ENCODE measurements at places on chromosomes 5 and 9.

- DNase-seq, result no peak
These were observed 303.6 kb upstream of the CLINT1 start for GRCh38 chr5:158162479-158163034.

GRCh38 chr9:137128862-137129455 lies 10.0 kb upstream of the GRIN1 start:
- DNase-seq, result no peak

DNA sequence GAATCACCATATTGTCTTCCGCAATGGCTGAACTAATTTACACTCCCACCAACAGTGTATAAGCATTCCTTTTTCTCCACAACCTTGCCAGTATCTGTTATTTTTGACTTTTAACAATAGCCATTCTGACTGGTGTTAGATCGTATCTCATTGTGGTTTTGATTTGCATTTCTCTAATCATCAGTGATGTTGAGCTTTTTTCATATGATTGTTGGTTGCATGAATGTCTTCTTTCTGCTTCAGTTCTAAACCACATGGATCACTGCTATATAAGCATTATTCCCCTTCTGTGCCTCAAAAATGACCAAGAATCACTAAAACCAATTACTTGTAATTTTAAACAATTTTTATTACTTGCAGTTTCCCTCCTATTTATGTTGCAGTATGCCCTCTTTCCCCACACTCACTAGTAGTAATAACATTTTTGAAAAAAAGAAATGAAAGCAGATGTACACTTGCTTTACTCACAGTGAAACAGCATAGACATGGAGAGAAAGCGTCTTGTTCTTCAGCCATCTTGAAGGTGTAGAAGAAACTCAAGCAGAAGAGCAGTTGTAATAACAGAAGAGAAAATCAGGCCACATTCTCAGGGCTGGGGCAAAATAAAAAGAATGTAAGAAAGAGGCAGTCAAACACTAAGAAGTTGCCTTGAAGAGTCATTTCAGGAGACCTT lies 4.5 kb upstream of the TMEM252 start:
- no peak for DNase-seq

DNA sequence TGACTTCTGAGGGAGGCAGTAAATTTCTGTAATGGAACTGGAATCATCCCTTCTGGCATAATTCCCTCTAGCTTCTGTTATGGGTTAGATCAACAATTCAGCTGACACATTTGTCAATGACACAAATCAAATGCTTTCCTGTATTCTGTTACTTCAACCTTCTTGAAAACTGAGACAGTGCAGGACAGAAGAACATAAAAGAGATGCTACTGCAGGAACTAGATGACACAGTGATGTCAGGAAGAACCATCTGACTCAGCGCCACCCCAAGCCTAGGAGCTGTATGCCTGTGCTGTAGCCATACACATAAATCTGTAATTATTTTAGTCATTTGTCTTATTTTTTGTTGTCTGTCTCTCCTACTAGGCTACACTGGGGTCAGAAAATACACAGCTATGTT lies 18.2 kb upstream of the CEP120 start:
- no peak for DNase-seq

DNA sequence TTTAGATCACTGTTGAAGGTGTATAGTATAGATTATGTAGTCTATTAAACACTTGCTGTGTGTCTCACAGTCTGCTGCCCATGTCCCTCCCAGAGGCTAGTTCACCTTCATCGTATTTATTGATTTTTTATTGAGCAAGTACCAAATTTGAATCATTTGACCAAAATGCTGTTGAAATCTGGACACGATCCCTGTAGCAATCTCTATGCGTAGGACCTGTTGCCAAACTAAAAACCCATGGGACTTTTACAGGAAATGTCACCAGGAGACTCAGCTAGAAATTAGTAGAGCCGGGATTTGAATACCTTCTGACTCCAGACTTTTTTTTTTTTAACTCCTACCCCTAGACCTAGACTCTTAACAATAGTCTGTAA lies 17.5 kb downstream of the SLC31A1 start:
- no peak for DNase-seq

- no peak for DNase-seq
These were observed 190.0 kb upstream of the S1PR3 start for GRCh38 chr9:88801214-88801796.

DNA sequence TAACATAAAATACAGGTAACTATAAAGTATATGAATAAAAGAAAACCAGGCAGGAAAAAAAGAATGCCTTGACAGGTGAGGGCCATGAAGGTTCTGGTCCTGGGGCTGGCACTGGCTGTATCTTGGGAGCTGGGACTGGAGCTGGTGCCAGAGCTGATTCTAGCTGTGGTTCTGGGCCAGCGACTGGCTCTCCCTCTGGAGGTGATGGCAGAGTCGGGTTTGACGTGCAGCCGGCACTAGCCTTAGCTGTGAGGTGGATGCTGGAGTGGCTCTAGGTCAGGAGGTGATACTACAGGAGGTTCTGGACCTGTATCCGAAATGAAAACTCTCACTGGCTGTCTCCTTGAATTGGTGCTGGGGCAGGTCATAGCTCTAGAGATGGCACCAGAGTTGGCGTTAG lies 22.3 kb downstream of the OBP2B start:
- no peak for DNase-seq

DNA sequence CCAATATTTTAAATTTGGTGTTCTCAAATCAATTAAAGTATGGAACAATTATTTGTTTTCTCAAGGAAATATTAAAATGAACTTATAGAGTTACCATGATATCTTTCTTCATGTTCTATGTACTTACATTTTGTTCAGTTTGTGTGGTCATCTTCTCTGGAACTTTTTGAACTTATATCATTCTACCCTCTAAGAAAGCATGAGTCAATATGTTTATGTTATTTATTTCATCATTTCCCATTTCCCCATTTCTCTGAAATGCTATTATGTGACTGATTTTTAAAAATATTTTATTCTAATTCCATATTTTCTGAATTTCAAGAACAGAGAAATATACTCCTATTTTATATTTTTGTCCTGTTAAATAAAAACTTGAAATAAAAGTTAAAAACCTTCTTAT lies 123.5 kb upstream of the ACOT12 start:
- DNase-seq, result no peak

- DNase-seq, result no peak
These were observed 14.1 kb downstream of the ERP44 start for GRCh38 chr9:100084734-100085133.
